ENCODE measurements at places on chromosomes 13 and 19. TPM values are rescaled to one million over a fixed set of nuclear protein-coding genes. Genes with fewer than 3 reads are reported as not detected.

DNA sequence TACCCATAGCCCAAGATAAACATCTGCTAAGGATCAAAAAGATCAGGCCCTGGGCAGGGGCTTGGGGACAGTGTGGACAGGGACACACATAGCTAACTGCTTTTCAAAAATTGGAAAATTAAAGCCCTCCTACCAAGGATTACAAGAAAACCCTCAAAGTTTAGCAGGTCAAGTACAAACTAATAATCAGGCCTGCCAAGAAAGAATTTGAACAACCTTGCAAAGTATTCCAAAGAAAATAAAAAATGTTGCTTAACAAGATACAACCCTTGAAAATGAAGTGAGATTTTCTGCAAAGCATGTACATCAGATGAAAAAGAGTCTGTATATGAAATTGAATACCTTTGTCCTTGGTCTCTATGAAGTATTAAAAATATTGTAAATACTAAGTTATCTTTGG is 67.3 kb downstream of the KLF12 start:
- DNase-seq, result no peak

GRCh38 chr19:18198374-18198773 is 5.4 kb downstream of the MPV17L2 start:
- DNase-seq, result no peak

DNA sequence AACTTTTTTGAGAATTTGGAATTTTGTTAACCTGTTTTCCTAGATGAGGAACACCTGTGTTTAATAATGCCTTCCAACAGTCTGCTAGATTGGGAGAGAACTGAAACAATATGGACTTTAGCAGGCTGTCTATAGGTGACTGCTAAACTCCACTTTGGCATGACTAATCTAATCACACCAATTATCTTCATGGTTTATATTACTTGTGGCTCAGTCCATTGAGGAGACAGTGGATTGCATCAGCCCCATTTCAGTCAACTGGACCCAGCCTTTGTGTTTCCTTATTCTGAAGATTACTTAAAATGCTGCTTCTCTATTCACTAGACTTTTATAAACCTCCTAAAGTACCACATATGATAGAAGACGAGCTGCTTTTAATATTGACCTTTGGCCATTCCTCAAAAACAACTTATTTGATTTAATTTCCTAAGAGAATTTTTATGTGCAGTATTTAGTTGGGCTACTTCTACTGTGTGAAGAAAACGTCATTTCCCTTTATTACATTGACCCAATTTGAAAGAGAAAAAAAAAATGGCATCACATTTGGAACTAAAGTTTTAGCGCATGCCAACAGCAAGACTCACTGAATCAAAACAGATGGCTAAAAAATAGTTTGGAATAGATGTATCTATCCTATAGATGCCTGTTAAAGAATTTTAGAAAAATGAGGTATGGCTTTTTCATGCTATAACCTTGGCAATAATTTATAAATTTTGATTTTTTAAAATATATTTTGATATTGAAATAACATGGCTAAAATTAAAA is 295.8 kb downstream of the NDFIP2 start:
- DNase-seq, result no peak

FCGBP gene
- 1.5 TPM for total RNA-seq

AXL gene
- 3.0 TPM for total RNA-seq
